ENCODE measurements at places on chromosomes 5 and 9. TPM values are rescaled to one million over a fixed set of nuclear protein-coding genes. Genes with fewer than 3 reads are reported as not detected.
A peak's percentile ranks its signal among the peaks of the same experiment; 100 is the strongest.

The GCNT4 gene
- 1.9 TPM for total RNA-seq

GRCh38 chr9:116288658-116289057 lies 135.1 kb downstream of the PAPPA start:
- H3K27ac ChIP-seq = no peak overlapping the region
- H3K36me3 ChIP-seq = no peaks in the 10 kb centered on the region
- no peak for DNase-seq
- no peak overlapping the region for H3K4me3 ChIP-seq
- no peaks in the 10 kb centered on the region for H3K4me1 ChIP-seq

DNA sequence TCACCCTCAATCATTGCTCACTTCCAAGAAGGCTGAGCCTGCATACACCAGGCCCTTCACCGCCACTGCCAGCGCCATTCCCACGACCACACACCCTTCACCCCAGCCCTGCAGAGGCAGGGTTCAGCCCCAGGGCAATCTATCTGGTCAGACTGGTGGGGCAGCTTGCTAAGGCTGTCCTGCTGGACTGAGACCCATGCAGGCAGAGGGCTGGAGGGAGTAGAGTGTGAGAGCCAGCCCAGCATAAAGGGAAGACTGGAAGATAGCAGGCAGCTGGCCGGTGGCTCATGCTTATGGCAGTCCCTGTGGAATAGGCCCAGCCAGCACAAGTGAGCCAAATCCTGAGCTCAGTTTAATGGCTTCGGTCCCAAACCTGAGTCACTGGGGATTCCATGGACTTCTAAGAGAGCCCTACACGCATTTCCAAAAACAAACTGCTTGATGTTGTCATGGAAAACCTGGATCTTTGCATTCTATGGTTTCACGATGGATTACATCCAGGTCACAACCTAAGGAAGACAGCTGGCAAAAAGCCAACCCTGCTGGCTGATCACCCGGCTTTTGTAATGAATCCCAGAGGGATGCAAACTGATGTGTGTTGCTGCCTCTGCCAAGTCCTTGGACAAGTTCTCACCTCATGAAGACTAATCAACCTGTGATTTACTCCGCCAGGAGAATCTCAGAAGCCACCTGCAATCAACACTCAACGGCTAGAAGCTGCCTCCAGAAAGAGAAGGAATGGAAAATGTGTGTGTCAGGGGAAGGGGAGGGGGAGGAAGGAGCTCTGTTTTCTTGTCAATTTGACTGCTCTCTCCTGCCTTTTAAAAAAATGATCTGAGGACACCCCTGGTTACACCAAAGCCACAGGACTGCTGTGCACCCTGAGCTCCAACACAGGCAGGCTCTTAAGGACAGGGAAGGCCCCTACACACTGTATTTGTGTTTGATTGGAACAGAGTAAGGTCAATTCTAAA lies 143.6 kb downstream of the LHFPL2 start:
- no peaks in the 10 kb centered on the region for H3K36me3 ChIP-seq
- no peaks in the 10 kb centered on the region for H3K27me3 ChIP-seq
- peak overlapping the region; percentile 47 for H3K27ac ChIP-seq
- peaks cover 72% of the 10 kb centered on the region for H3K4me1 ChIP-seq
- H3K4me3 ChIP-seq = no peak overlapping the region
- peak; percentile 56 for DNase-seq

- H3K27ac ChIP-seq = no peak overlapping the region
- H3K4me1 ChIP-seq = peaks cover 11% of the 10 kb centered on the region
- H3K4me3 ChIP-seq = no peak overlapping the region
Measured at GRCh38 chr9:21392270-21392669, 7.1 kb upstream of the IFNA2 start.

DNA sequence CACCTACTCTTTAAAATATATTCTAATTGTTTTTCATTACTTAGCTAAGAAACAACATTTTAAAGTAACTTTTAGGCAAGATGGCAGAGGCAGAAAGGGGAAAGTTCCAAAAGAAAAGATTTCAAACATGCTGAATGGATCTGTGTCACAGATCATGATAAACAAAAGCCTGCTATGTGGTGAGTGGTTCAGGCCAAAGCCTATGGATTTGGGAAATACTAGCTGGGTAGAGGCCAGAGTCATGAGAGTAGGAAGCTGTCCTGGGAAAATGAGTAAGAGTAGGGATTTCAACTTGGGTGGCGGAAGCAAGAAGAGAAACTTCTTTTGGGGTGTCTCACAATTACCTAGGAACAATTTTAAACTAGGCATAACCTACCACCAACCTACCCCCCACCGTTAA lies 68.7 kb upstream of the GRHPR start:
- no peak overlapping the region for H3K27ac ChIP-seq
- H3K27me3 ChIP-seq = no peaks in the 10 kb centered on the region
- H3K4me1 ChIP-seq = no peaks in the 10 kb centered on the region
- H3K4me3 ChIP-seq = no peak overlapping the region
- no peak for DNase-seq
